Activated T-helper 2 cell treated with anti-CD3 and anti-CD28 coated beads, Interferon-gamma antibody, Interleukin-2, Interleukin-4, amounts not matched to agents 10 μg/mL and 5 μg/mL and 100 μg/mL, durations not matched to agents 14 hours and 24 hours and 36 hours (primary cell): ENCODE measurements at places on chromosomes 2 and 18. TPM values are rescaled to one million over a fixed set of nuclear protein-coding genes. Genes with fewer than 3 reads are reported as not detected.

GRCh38 chr2:62410015-62410453 lies 96.0 kb downstream of the TMEM17 start:
- H3K36me3 ChIP-seq: no peaks in the 10 kb centered on the region
- no peak overlapping the region for H3K4me3 ChIP-seq
- DNase-seq: no peak
- H3K27me3 ChIP-seq: no peaks in the 10 kb centered on the region
- H3K27ac ChIP-seq: no peak overlapping the region

- H3K27ac ChIP-seq: no peak overlapping the region
- peaks cover 6% of the 10 kb centered on the region for H3K27me3 ChIP-seq
- H3K4me3 ChIP-seq: no peak overlapping the region
- no peak for DNase-seq
- H3K36me3 ChIP-seq: no peaks in the 10 kb centered on the region
Measured at GRCh38 chr2:232672588-232672987, 24.5 kb upstream of the GIGYF2 start.

MYL1 gene
- total RNA-seq: not detected in 2 replicates

DNA sequence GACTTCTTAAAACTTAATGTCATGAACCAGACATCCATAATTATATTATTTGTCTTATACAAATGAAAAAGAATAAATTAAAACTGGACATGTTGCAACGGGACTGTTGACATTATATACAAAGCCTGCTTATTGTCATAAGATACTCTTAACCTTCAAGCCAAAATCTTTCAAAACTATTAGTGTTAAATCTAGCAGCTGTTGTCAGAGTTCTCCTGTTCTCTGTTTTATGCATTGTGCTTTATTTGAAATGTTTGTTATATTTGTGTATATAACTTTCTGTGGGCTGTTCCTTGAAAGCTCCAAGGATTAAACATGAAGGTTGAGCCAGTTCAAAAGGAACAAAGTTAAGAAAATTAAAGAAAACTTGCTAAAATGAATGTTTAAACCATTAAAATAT lies 335.5 kb upstream of the NT5C1B start:
- H3K36me3 ChIP-seq: no peaks in the 10 kb centered on the region
- no peak overlapping the region for H3K27ac ChIP-seq
- no peaks in the 10 kb centered on the region for H3K4me1 ChIP-seq
- no peak for DNase-seq
- H3K4me3 ChIP-seq: no peak overlapping the region
- no peaks in the 10 kb centered on the region for H3K27me3 ChIP-seq

DNA sequence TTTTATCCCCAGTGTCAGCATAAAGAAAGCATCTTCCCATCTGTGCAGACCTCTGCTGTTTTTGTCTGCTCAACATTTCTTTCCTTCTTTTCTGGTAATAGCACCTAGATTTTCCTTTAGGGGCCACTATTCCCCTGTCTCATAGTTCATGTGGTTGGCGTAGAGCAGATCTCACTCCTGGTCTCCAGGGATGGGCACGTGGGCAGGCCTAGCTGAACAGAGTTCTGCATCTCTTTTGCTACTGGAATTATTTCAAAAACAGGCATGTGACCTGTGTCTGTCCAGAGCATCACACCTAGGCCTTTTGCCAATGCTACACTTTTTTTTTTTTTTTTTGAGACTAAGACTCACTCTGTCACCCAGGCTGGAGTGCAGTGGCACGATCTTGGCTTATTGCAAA lies 17.7 kb upstream of the ICOS start:
- H3K36me3 ChIP-seq: no peaks in the 10 kb centered on the region
- H3K4me3 ChIP-seq: no peak overlapping the region

MEP1B gene
- total RNA-seq: 0.21 TPM in 1 of 2 replicates, not detected in the other

- H3K36me3 ChIP-seq: no peaks in the 10 kb centered on the region
- H3K4me1 ChIP-seq: no peaks in the 10 kb centered on the region
- no peak overlapping the region for H3K4me3 ChIP-seq
- peaks cover 15% of the 10 kb centered on the region for H3K27me3 ChIP-seq
Measured at GRCh38 chr2:206721256-206721920, 3.2 kb upstream of the DYTN start.

DNA sequence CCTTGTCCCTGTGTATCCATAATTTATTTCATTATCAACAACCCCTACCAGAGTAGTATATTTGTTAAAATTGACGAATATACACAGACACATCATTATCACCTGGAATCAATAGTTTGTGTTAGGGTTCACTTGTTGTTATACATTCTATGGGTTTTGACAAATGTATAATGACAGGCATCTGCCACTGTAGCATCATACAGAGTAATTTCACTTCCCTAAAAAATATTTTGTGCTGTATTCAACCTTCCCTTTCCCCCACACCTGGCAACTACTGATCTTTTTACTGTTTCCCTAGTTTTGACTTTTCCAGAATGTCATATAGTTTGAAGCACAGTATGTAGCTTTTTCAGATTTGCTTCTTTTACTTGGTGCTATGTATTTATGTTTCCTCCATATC lies 132.0 kb downstream of the ZNF804A start:
- no peak overlapping the region for H3K27ac ChIP-seq
- H3K4me3 ChIP-seq: no peak overlapping the region
- no peaks in the 10 kb centered on the region for H3K36me3 ChIP-seq
- no peak for DNase-seq

GPR35 gene
- 24.9 and 27.4 TPM in 2 replicates for total RNA-seq

AGXT gene
- total RNA-seq: not detected in 2 replicates
